ENCODE measurements at places on chromosomes 2 and 18. TPM values are rescaled to one million over a fixed set of nuclear protein-coding genes. Genes with fewer than 3 reads are reported as not detected.
A peak's percentile ranks its signal among the peaks of the same experiment; 100 is the strongest.

- peak; percentile 94 for DNase-seq
Measured at GRCh38 chr2:12716032-12716281, 779 bp upstream of the TRIB2 start.

GRCh38 chr2:15313657-15314056 lies 247.5 kb downstream of the NBAS start:
- DNase-seq: peak; percentile 59

- no peak for DNase-seq
Measured at GRCh38 chr2:236894791-236895190, 190.9 kb upstream of the COPS8 start.

DNA sequence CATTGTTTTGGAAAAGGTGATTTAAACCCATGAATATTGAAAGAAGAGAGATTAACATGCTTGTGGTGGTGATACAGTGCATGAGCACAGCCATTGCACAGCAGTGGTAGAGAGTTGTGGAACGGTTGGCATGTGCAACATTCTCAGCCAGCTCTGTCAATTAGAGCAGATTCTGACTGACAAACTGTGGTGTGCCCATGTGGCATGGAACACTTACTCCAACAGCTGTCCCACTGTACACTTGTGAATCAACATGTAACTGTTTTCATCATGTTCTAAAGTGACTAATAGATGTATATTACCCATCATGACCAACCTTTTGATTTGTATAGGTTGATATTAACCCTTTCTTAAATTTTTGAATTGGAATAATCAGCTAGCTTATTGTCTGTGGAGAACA lies 55.6 kb downstream of the PKP4 start:
- DNase-seq: no peak

- DNase-seq: no peak
Measured at GRCh38 chr2:60319031-60319547, 234.4 kb downstream of the BCL11A start.

GRCh38 chr18:40868110-40868858 lies 1086.8 kb upstream of the PIK3C3 start:
- no peak for DNase-seq

- DNase-seq: no peak
Measured at GRCh38 chr2:191020742-191021381, 6.9 kb upstream of the STAT1 start.

DNA sequence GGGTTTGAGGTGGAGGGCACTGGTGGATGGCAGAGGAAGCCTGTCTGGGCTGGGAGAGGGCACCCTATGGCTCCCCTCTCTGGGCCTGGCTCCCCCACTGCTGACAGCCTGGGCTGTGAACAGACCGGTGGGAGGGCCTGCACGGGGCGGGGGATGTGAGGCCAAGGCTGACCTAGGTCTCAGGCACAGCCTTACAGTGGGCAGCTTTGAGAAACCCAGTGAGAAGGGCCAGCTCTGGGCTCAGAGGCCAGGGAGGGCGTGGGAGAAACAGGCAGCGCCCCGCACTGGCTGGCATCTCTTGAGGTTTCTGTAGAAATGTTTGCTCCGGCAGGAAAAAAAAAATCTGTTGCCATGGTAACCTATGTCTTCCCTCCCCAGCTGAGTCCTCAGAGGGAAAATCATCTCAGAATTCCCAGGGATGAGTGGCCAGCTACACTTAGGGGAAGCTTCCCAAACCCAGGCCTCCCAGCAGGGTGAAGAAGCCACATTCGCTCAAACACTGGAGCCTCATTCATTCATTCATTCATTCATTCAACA lies 71.7 kb upstream of the TAF1B start:
- DNase-seq: no peak

DNA sequence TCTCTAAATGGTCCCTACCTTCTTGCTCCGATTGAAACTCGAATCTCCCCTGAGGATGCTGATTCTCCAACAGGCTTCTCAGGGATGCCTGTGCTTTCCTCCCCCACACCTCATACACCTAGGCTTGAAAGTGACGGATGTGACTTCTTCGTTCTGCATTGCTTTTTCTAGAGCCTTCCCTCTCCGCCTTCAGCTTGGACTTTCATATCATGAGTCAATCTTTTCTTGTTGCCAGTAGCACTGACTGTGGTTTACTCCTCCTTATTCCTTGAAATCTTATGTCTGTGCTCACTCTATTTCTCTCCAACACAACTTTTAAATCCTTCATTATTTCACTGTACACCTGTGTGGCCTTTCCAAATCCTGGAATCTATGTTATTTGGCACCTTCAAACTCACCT lies 451.4 kb downstream of the TMX3 start:
- DNase-seq: no peak

- no peak for DNase-seq
Measured at GRCh38 chr2:152815634-152816257, 97.3 kb downstream of the ARL6IP6 start.

DNA sequence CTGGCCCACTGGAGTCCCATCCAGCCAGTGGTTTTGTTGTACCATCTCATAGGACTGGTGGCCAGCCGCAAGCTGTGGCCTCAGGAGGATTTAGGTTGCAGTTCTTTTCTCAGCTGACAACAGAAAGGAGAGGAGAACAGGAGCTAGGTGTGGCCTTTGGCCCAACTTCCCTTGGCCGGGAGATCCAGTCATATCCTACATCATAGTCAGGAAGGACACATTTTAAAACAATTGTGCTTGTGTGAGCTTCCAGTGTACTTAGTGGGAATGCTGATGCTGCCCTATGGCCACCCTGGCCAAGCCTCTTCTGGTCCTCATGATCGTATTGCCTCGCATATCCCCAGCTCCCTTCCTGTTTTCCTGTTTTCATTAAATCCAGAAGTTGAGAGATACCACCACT lies 98.1 kb downstream of the WDSUB1 start:
- DNase-seq: no peak

GRCh38 chr2:159108181-159108893 lies 139.9 kb downstream of the TANC1 start:
- no peak for DNase-seq

- no peak for DNase-seq
Measured at GRCh38 chr2:168466834-168467565, 10.9 kb downstream of the CERS6 start.

GRCh38 chr2:62197011-62197924 lies 1.4 kb downstream of the B3GNT2 start:
- DNase-seq: peak; percentile 80

DNA sequence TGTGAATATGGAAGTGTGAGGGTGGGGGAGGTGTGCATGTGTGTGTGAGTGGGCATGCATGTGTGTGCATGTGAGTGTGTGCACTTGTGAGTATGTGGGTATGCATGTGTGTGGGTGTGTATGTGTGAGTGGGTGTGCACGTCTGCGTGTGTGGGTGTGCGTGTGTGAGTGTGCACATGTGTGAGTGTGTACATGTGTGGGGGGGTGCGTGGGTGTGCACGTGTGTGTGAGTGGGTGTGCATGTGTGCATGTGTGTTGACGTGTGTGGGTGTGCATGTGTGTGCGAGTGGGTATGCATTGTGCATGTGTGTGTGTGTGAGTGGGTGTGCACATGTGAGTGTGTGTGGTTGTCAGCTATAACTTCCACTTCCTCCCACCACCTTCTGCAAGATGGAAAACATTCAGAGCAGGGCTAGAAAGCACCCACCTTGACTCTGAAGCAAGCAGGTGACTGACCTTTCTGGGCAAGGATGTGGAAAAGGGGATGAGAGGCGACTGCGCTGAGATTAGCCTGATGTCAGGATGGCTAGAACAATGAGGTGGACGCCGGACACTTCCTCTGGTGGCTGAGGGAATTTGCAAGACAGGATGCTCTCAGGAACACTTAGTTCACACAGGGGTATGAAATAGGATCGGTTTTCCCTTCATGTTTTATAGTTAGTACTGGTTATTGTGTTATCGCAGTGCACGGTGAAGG lies 103.6 kb downstream of the ACKR3 start:
- DNase-seq: no peak

DNA sequence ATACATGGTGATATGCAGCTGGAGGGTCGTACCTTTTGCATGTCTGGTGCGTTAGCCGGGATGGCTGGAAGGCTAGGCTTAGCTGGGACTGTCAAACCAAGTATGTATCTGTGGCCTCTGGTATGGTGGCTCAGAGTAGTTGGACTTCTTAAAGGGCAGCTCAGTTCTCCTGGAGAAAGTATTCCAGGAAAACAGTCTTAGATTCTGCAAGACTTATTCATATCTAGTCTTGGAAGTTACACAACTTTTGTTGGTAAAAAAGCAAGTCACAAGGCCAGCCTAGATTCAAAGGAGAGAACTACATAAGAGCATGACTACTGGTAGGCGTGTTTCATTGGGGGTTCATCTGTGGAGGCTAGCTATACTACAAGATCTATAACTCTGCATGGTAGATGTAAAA lies 45.5 kb downstream of the EML4 start:
- DNase-seq: no peak

- no peak for DNase-seq
Measured at GRCh38 chr2:149019768-149020167, 18.7 kb upstream of the LYPD6B start.

DNA sequence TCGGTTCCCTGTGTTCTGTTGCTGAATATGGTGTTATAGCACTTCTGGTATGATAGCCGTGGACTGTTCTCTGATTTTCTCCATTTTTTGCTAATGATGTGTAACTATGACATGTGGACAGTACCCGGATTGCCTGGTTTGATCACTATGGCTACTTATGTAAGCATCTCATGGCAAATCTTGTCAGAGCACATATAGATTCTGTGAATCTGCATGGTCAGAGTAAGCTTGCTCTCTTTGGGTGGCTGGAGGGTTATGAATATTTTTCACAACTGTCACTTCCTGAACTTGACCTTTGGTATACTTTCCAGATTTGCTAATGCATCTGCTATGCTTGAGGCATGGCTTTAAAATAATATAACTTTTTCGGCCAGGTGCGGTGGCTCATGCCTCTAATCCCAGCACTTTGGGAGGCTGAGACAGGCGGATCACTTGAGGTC lies 36.8 kb upstream of the ATP8B1 start:
- DNase-seq: no peak

GRCh38 chr18:33781429-33781828 lies 203.4 kb downstream of the ASXL3 start:
- DNase-seq: no peak

DNA sequence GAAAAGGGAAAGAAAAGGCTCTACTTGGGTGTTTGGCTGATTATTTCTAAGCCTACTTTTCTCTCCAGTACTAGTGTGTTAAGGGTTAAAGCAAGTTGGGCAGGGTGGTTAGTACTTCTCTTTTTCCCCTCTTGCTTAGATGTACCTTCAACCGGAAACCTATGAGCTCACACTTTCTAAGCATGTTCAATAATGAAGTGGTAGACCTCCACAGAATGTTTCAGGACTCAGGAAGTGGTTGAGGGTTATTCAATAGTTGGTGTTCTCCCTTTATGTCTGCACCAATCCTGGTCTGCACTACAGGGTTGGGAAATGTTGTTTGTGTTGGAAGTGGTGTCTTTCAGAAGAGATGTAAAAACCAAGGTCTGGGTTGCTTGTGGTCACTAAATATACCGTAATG lies 137.1 kb downstream of the ZEB2 start:
- DNase-seq: peak; percentile 74

- no peak for DNase-seq
Measured at GRCh38 chr18:7237673-7238272, 6.9 kb downstream of the LRRC30 start.

- no peak for DNase-seq
Measured at GRCh38 chr2:222734703-222735014, 63.2 kb downstream of the MOGAT1 start.

- no peak for DNase-seq
Measured at GRCh38 chr2:9210030-9210429, 3.4 kb downstream of the ASAP2 start.

GRCh38 chr18:692824-693223 lies 19.6 kb downstream of the ENOSF1 start:
- no peak for DNase-seq

DNA sequence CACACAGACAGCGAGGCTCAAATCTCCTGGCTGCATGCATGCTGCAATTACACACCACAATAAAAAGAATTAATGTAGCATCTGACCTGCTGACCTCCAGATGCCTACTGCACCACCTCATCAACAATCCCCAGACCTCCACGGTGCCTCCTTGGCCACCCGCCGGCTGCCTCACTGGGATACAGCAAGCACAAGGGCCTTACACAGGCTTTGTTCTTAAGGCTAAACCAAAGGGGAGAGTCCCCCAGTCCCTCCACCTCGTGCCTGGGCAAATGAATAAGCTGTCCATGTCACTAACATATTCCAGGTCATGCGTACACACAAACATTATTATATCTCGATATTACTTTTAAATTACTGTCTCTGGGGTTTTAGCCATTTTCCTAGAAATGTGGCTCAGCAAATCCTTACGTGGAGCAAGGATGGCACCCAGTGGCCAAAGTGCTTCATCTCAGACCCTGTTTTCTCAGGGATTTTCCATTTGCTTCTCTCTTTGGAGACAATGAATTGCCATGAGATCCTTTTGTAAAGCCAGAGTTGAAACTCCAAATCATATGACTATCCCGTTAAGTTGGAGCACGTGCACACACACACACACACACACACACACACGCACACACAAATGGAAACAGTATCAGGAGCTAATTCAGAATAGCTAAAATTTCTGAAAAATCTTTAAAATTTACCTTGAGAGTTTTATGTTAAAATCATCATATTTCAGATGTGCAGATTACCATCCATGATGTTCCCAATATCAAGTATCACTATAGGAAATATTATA lies 313.8 kb downstream of the PDE11A start:
- DNase-seq: no peak

DNA sequence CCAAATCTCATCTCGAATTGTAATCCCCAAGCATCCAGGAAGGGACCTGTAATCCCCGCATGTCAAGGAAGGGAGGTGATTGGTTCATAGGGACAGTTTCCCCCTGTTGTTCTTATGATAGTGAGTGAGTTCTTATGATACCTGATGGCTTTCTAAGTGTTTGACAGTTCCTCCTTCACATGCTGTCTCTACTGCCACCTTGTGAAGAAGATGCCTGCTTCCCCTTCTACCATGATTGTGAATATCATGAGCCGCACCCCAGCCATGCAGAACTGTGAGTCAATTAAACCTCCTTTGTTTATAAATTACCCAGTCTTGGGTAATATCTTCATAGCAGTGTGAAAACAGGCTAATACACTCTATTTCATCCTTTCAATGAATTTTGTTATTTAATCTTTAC lies 446.7 kb downstream of the RNF144A start:
- DNase-seq: no peak

- no peak for DNase-seq
Measured at GRCh38 chr18:40911041-40911440, 1044.0 kb upstream of the PIK3C3 start.

EIF2AK2 gene
- total RNA-seq: 44.5 TPM

SNED1 gene
- total RNA-seq: 1.9 TPM

DOCK10 gene
- 138 TPM for total RNA-seq

ANKRD23 gene
- 8.4 TPM for total RNA-seq

GRHL1 gene
- total RNA-seq: 1.2 TPM

IWS1 gene
- 57.6 TPM for total RNA-seq

SNTG2 gene
- 0.14 TPM for total RNA-seq

ABCB11 gene
- total RNA-seq: not detected

INPP5D gene
- total RNA-seq: 43.6 TPM

CCDC148 gene
- total RNA-seq: not detected

DSC3 gene
- not detected for total RNA-seq

UGT1A1 gene
- total RNA-seq: not detected

MOCOS gene
- total RNA-seq: 0.57 TPM

MPP4 gene
- not detected for total RNA-seq

HS1BP3 gene
- 7.1 TPM for total RNA-seq

ANKRD62 gene
- total RNA-seq: not detected

MRPL44 gene
- total RNA-seq: 37.3 TPM

MROH2A gene
- total RNA-seq: not detected
